ENCODE measurements at places on chromosomes 7 and 10.

DNA sequence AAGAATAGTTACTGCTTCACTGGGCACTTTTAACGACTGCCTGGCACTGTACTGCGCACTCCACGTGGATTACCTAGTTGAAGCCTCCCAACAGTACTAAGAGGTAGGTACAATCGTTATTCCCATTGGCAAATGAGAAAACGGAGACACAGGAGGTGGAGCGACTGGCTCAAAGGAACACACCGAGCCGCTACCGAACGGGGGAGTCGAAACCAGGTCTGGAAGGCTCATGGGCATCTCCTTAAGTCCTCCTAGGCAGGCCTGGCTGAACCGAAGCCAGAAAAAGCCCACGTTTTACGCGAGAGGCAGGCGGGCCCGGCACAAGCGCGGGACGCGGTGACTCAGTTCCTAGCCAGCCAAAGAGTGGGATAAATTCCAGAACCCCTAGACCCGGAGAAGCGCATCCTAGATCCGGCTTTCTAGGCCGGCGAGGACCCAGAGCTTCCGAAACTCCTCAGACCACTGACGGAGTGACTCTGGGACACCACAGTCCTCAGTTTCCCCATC lies 472 bp downstream of the PDAP1 start:
- DNase-seq: no peak

DNA sequence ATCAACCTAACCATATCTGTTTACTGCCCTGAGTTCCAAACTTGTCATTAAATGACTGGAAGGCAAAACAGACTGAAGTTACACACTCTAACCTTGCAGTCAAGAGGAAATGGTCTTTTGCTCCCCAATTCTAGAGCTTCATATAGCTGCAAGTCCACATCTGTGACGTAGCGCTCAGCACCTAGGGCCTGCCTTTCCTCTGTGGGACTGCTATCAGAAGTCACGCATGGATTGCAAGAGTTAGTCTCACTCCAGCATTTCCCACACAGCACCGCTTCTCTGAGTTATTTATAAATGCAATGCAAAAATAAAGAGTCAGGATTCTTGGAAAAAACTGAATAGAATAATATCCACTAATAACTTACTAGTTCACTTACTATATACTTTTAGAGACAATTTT lies 96.9 kb downstream of the ELMO1 start:
- DNase-seq: no peak

- no peak for DNase-seq
Measured at GRCh38 chr7:95267754-95268153, 56.6 kb downstream of the PON1 start.

- no peak for DNase-seq
Measured at GRCh38 chr10:69890065-69890847, 88.5 kb downstream of the COL13A1 start.

DNA sequence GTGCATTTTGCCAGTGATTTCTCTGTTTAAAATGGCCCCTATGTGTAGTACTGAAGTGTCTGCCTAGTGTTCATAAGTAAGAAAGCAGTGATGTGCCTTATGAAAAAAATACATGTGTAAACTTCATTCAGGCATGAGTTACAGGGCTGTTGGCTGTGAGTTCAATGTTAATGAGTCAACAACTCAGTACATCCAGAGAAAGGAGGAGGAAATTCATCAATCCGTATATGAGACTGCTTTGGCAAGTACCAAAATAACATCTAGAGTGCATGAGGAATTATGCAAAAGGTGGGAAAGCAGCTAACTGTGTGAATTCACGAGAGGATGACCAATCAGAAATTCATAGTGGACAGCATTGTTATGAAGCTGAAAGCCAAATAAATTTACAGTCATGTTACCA lies 255.6 kb downstream of the ZEB1 start:
- DNase-seq: no peak

- DNase-seq: no peak
Measured at GRCh38 chr7:130473289-130473688, 18.6 kb upstream of the MEST start.

DNA sequence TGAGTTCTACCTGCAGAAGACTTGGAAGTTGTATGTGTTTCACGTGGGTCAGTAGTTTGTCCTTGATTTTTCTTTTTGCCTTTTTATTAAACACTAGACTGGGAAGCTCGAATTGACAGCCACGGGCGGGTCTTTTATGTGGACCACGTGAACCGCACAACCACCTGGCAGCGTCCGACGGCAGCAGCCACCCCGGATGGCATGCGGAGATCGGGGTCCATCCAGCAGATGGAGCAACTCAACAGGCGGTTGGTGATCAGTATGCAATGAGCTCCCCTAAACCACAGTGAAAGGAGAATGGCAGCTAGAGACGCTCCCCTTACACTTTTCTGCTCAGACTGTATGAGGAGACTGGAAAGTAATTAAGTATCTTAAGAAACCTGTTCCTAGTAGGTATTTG lies 126.7 kb upstream of the STK17A start:
- no peak for DNase-seq

GRCh38 chr10:6195846-6196245 lies 6.9 kb upstream of the PFKFB3 start:
- DNase-seq: no peak
